ENCODE measurements at places on chromosomes 6 and 20.
A peak's percentile ranks its signal among the peaks of the same experiment; 100 is the strongest.

DNA sequence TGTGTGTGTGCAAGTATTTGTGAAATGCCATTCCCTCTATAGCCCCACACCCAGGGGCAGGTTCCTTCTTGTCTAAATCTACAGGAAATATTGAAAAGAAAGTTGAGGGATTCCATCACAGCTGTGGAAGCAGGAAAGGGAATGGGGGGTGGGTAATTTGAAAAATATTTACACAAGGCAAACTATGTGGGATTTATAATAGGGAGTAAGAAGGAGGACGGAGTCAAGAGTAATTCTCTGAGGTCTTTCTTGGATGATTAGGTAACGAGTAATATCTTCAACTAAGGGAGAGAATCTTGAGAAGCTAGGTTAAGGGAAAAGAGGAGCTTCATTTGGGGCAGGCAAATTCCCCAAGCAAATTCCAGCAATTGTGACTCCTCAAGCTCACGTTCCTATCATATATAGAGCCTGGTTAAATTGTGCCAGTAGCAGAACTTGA is 113.5 kb upstream of the SGK1 start:
- DNase-seq = no peak

GRCh38 chr6:40505191-40505810 is 81.9 kb downstream of the LRFN2 start:
- DNase-seq = no peak

GRCh38 chr6:132464538-132465256 is 48.2 kb downstream of the STX7 start:
- DNase-seq = no peak

GRCh38 chr6:25229671-25230321 is 49.4 kb upstream of the CARMIL1 start:
- no peak for DNase-seq

GRCh38 chr20:21101932-21102575 is 4.1 kb downstream of the LINC00237 start:
- no peak for DNase-seq

DNA sequence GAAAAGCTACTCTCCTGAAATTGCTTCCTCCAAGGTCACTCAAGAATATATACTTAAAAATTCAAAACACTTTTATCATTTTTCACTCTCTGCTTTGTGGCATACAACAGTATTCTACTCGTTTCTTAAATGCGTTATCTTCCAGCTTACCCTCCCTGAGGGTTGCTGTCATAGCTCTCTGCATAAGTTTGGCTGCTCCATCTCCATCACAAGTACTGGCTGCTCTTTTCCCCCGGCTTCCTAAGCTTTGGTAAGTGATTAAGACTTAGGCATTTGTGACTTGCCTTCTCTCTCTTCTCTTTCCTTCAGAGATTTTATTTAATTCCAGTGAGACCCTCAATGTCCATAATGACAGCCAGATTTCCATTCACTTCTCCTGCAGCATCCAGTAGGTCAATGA is 128.3 kb downstream of the NKAIN2 start:
- DNase-seq = no peak

- no peak for DNase-seq
Observed at GRCh38 chr6:39882531-39882899, 51.7 kb downstream of the MOCS1 start.

DNA sequence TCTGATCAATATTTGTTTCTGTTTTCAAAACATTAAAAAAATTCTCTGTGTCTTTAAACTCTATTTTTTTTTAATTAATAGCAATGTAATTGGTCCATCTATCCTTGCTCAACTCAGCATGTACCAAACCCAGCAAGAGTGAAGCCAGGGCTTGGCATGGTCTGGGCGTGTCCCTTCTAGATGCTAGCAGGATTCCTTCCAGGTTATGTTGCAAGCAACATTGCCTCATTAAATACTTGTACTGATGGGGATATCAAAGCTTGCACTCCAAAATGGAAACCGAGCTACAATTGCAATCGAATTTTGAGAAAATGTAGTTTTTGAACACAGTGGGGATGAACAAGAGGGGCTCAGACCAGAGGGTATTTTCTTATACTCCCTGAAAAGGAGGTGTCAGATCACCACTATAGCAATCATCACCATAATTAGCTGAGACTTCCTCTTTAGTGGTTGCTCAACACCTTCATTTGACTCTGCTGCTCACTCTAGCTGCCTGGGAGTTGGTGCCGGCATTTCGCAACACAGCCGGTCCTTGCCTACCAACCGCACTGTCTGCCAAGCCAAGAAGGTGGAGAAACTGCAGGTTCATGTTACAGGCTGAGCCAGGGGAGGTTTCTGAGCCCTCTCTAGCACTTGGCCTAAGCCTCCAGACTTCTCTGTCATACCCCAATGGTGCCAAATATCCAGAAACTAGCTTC is 67.8 kb upstream of the RALGAPA2 start:
- no peak for DNase-seq

DNA sequence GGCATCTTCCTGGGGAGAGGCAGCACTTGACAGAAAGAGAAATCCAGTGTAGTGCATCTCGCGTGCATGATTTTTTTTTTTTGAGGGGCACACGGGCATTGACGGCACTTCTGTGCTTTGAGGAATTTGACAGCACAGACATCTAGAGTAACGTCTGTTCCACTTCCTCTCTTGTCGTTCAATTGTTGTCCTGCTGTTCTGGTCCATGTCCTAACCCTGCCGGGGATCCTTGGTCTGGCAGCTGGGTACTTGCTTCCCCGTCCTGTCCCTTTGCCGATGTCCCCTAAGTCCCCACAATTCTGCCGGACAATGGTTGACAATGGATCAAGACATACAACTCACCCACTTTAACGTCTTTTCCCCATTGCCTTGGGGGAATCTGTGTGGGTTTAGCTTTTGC is 46.0 kb upstream of the NAA20 start:
- DNase-seq = no peak

- DNase-seq = peak; percentile 1
Observed at GRCh38 chr6:8435845-8436168, 462 bp upstream of the SLC35B3 start.

DNA sequence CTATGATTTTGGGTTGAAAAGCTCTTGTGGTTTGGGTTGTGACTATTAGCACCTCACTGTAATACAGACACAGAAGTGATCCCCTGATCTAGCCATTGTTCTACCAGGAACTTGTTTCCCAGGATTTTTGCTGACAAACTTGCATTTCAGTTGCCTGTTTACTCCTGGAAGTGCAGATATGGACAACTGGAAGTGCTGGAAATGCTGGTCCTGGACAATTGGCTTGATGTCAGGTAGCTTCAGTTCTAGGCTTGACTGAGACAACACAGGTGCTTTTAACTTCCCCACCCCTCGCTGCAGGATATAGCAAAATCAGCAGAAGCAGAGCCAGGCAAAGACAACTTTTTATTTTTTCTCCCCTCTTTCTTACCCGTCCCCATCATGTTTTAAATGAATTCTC is 27.1 kb upstream of the FBXO30 start:
- DNase-seq = no peak

- DNase-seq = no peak
Observed at GRCh38 chr6:129699659-129700058, 10.3 kb downstream of the ARHGAP18 start.

- no peak for DNase-seq
Observed at GRCh38 chr20:35013421-35014411, 58.0 kb downstream of the MYH7B start.

GRCh38 chr20:63090682-63091571 is 84.2 kb upstream of the BHLHE23 start:
- DNase-seq = no peak

DNA sequence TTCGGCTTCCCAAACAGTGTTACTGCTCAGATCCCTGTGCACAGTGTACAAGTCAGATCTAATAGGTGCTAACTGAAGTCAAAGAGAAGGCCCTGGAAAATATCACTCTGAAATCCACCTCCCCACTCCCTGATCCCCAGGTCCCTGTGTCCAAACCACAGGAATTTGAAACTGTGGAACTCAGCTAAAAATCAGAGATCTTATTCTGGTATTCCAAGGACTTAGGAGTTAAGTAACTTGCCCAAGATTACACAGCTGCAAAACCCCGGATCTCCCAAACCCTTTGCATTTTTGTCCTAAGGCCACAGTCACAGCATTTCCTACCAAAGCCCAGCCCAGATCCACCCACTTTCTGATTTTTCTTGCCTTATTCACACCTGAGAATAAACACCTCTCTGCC is 32.3 kb upstream of the SLC23A2 start:
- no peak for DNase-seq

DNA sequence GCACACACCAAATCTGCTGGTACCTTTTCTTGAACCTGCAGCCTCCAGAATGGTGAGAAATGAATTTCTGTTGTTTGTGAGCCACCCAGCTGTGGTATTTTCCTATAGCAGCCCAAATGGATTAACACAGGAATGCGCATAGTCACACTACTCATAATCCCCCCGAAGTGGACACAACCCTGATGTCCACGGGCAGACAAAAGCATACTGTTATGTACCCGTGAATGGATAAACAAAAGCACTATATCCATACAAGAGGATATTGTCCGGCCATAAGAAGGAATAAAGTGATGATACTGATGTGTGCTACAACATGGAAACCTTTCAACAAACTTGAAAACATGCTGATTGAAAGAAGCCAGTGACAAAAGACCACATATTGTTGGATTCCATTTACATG is 25.1 kb upstream of the RPP40 start:
- DNase-seq = no peak

GRCh38 chr6:130322673-130323268 is 43.0 kb upstream of the TMEM200A start:
- DNase-seq = peak; percentile 51

DNA sequence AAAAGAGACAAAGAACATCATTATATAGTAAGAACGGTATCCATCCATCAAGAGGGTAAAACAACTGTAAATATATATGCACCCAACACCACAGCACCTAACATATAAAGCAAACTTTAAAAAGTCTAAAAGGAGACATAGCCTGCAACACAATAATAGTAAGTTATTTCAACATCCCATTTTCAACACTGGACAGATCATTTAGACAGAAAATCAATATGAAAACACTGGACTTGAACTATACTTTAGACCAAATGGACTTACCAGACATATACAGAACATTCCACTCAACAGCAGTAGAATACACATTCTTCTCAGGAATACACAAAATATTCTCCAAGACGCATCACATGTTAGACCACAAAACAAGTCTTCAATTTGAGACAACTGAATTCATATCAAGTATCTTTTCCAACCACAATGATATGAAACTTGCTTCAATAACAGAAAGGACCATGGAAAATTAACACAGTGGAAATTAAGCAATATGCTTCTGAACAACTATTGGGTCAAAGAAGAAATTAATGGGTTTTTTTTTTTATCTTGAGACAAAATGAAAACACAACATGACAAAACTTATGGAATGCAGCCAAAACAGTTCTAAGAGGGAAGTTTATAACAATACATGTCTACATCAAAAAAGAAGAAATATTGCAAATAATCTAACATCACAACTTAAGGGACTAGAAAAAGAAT is 23.9 kb upstream of the ASF1A start:
- no peak for DNase-seq

- peak; percentile 64 for DNase-seq
Observed at GRCh38 chr20:51386586-51386985, 155.9 kb downstream of the NFATC2 start.

DNA sequence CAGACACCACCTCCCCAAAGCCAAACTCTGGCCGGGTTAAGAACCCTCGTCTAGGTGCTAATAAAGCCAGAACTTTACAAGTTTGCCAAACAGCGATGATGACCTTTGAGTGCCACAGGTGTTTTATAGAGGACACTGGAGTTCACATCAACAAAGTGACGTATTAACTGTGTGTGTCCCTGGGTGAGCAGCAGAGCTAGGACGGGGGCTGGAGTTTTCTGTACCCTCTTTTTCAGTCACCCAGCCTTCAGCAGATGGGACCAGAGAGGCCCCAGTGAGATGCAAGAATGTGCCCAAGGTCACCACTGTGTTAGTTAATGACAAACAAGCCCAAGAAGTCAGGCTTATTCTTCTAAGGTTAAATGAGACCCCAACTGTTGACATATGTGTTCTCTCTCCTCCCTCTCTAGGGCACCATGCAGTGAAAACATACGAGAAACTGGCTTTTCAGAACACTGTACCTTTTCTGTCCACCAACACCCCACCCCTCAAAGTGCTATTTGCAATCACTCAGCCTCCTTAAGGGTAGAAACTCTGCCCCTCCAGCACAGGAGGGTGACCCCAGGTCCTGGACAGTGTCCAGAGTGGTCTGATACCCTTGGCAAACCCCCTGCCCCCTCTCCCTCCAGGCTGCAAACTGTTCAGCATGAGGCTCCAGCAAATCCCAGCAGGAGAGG is 5.2 kb downstream of the SDC4 start:
- DNase-seq = no peak

DNA sequence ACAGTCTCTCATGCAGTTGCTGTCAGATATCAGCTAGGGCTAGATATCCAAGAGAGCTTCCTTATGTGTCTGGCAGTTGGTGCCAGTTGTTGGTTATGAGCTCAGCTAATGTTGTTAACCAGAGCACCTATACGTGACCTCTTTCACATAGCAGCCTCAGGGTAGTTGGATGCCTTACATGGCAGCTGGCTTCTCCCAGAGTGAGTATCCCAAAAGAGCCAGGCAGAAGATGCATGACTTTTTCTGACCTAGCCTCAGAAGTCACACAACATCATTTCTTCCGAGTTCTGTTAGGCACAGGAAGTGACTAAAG is 175.7 kb downstream of the VEGFA start:
- DNase-seq = no peak

GRCh38 chr20:2114127-2114959 is 12.7 kb downstream of the STK35 start:
- no peak for DNase-seq

- DNase-seq = no peak
Observed at GRCh38 chr6:47587493-47587892, 109.9 kb downstream of the CD2AP start.

- DNase-seq = no peak
Observed at GRCh38 chr6:63349401-63349800, 29.6 kb upstream of the LGSN start.

- no peak for DNase-seq
Observed at GRCh38 chr20:60589623-60590022, 631.4 kb downstream of the CDH26 start.

- no peak for DNase-seq
Observed at GRCh38 chr6:15682965-15683822, 20.4 kb upstream of the DTNBP1 start.

DNA sequence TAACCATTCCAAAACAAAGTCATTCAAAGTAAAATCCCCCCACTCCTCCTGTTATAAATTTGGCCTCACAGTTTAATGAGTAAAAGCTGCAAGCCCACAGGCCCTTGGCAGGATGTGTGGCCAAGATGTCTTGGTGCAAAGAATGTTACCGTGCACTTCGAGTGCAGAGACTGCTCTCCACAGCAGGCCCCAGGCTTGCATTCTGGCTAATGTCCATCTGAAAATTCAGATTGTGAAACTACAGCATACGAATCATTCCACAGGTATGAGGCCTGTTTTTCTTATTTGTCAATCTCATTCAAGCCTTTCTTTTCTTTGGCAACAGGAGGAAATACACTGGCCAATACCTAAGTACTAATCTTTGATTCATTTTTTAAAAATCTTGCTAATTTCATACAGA is 7.1 kb downstream of the RPS6KA2 start:
- no peak for DNase-seq
